ENCODE measurements at places on chromosomes 12 and 14.

DNA sequence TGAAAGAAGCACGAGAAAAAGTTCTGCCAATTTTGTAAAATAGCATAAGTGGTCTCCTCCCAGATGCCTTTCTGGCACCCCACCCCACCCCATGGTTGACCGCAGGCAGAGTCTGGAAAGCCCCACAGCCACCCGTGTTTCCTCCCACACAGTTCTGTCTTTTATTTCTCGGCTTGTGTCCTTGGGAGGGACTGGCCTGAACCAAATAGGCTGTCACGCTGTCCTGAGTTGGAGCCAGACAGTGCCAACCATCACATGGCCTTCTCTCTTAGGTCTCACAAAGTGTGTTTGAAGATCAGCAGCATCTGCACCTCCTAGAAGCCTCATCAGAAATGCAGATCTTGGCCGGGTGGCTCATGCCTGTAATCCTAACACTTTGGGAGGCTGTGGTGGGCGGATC is 10.2 kb upstream of the LTA4H start:
- DNase-seq, result no peak

GRCh38 chr12:127400221-127400620 is 866.7 kb upstream of the TMEM132C start:
- DNase-seq, result no peak

GRCh38 chr12:104930388-104931326 is 27.4 kb downstream of the SLC41A2 start:
- DNase-seq, result no peak

DNA sequence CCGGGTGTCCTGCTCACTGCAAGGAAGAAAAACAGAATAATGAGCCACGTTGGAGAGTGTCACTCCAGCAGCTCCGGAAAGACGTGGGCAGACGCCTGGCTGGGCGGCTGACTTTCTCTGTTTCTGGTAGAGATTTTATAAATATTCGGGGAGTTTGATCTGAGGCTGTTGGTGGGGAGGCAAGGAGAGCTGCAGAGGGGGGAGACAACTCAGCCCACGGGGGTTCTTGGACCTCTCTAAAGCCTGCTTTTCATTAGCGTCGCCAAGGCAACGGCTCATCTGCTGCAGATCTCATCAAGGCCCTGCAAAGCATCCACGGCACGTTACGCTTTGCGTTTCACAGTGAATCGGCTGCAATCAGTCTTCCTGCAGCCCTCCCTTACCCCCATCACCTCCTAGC is 207.2 kb downstream of the ZFP36L1 start:
- peak; percentile 93 for DNase-seq

- DNase-seq, result no peak
These were observed 18.0 kb downstream of the BCL2L14 start for GRCh38 chr12:12088761-12089160.

- no peak for DNase-seq
These were observed 93.2 kb downstream of the FBXW8 start for GRCh38 chr12:117003883-117004404.

DNA sequence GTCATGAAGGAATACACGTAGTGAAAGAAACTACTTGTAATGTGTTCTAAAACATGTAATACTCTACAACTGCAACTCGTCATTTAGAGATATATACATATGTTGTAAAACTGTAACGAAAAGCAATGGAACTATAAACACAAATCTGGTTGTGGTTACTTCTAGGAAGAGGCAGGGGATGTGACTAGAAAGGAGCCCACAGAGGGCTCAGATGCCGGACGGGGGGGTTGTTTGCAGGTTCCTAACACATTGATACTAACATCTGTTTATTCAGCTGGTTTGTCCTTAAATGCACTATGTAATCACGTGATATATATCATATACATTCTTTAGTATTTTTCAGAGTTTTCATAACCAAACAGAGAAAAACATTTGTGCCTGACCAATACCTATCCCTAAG is 16.1 kb upstream of the ANHX start:
- DNase-seq, result no peak

GRCh38 chr12:24256684-24257083 is 307.2 kb upstream of the SOX5 start:
- no peak for DNase-seq

- no peak for DNase-seq
These were observed 114.1 kb downstream of the CCDC60 start for GRCh38 chr12:119448611-119449131.

GRCh38 chr12:123973552-123974341 is 732 bp downstream of the ZNF664 start:
- peak; percentile 45 for DNase-seq

DNA sequence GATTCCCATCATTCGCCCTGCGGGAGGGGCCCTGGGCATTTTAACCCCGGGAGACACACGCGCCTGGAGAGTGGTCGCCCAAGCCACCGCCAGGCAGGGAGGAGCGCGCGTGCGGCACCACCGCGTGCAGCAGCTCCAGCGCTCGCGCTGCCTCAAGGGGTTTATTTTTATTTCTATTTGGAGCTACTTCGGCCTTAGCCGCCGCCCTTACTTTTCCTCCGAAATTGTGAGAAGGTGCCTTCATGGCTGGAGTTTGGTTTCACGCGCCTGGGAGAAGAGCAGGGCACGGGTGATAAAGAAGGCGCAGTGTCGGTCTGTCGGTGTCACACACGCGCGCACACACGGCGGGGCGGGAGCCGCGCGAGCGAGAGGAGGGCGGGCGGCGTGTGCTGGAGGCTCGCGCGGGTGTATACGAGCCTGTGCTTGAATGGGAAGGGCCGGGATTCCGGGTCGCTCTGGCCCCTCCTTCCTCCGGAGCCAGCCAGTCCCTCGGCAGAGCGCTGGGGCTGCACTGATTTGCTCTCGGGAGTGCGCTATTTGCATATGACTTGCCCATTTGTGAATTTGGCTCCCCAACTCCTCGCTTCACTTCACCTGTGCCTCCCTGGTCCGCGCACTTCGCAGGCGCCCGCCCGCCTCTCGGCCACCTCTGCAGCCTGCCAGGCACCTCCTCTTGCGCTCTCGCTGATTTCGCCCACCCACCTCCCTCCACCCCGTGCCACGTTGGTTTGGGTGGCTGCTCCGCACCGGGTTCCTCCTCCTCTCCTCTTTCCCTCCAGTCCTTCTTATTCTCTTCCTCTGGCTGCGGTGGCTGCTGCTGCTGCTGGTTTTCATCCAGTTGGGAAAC is 932.3 kb downstream of the DIO2 start:
- DNase-seq, result peak; percentile 89

DNA sequence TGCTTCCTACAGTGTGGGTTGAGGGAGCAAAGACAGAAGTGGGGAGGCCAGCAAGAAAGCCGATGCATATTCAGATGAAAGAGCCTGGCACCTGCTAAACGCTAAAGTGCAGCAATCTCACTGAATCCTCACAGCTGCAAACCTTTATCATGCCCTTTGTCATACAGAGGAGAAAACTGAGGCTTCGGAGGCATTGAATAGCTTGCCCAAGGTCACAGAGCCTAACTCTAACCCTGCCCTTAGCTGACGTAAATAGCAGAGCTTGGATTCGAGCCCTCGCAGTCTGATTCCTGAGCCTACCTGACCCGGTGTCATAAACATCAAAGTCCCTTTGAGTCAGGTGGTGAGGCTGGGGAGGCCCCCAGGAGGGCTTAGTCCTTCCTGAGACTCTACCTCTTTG is 54.9 kb downstream of the CMKLR1 start:
- DNase-seq, result no peak

- DNase-seq, result no peak
These were observed 2.5 kb downstream of the IFI27 start for GRCh38 chr14:94113073-94113472.

- peak; percentile 35 for DNase-seq
These were observed 225.5 kb downstream of the EPS8 start for GRCh38 chr12:15563663-15564062.

GRCh38 chr14:71319666-71320065 is 412.4 kb downstream of the PCNX1 start:
- no peak for DNase-seq

DNA sequence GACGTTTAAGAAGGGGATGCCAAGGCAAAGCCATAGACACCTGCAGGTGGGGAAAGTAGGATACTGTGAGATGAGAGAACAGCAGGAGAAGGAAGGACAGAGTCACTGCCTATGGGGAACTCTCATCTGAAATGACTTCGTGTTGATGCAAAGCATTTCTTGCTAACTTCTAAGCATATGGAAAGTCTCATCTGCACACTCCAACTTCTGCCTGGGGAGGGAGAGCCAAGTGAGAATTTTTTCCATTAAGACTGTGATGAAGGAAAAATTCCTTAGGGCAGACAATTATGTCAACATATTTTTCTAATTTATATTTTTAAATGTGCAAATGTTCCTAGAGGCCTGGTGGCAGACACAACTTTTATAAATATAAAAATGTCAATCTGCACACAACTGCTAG is 115.3 kb downstream of the IPO8 start:
- no peak for DNase-seq

- DNase-seq, result no peak
These were observed 15.5 kb upstream of the PAPOLA start for GRCh38 chr14:96486705-96487104.

DNA sequence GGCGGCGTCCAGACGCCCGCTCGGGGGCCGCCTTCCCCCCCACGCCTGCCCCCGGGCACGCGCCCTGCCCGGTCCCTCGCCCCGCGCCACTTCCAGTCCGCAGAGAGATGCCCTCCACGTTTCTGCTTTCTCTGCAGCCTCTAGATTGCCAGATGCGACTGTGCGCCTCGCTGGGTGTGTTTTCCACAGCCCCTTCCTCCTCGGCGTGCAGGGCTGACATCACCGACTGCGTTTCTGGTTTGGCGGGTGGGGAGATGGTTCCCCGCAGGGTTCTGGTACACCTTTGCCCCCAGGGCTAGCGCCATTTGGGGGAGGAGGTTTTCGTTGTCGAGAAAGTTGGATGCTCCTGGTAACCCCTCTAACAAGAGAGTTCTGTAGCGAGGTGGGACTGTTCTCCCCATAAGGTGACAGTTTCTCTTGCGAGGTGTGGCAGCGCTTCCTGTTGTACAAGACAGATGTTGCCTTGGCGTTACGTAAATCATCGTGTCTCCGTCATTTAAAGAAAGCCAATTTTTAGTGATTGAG is 1.5 kb downstream of the CALM1 start:
- DNase-seq, result peak; percentile 64

DNA sequence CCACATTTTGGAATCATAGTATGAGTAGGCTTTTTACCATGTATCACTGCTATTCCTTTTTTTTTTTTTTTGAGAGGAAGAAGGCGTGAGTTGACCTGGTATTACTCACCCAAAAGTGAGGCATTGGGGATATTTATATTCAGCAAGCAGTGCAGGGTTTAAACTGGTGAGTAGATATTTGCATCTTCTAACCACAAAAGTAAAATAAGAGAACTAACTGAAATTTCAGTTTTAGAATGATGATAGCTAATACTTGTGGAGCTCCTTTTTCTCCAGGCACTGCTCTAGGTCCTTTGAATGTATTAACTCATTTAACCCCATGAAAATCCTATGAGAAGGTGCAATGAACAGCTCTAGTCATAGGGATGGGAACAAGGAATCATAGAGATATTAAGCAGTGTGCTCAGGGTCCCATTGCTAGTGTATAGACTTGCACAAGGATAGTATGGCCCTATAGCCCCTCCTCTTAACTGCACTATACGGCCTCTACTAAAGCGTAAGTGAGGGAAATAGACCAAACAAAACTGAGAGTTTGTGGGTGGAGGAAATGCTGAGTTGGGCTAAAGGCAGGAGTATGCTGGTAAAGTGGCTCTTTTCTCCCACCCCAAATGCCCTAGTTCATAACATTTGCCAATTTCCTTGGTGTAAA is 104.3 kb upstream of the MAX start:
- no peak for DNase-seq

DNA sequence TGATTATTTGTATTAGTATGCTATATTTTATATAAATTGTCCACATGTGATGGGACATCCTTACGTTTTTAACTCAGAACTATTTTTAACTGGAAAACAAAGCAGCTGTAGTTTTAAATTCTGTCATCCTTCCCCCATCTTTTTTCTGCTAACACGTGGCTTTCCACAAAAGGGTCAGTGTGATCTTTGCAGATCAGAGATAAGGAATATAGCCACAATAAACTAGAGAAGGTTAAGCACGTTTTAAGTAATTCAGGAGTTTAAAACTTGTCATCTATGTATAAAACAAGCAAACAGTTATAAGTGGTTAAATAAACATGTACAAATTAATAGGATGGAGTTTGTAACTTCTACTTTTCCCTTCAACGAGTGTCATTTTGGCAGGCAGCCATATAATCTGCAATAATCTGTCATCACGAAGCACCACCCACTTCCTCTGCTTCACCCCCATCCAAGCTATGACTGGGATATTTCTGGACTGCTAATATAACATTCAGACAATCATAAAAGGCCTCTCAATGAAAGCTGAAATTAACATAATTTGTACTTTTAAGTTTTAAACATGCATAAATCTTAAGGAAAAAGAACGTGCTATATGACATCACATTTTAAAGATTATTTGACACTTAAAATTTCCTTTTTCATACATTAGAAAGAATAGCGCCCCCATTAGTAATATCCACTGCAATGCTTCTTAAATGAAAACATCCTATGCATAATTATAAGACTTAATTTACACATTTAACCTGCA is 15.3 kb downstream of the TAOK3 start:
- DNase-seq, result no peak

- peak; percentile 27 for DNase-seq
These were observed 129.0 kb downstream of the ASCL4 start for GRCh38 chr12:107903341-107904061.

- DNase-seq, result no peak
These were observed 5.4 kb downstream of the SERPINA1 start for GRCh38 chr14:94382716-94383596.

DNA sequence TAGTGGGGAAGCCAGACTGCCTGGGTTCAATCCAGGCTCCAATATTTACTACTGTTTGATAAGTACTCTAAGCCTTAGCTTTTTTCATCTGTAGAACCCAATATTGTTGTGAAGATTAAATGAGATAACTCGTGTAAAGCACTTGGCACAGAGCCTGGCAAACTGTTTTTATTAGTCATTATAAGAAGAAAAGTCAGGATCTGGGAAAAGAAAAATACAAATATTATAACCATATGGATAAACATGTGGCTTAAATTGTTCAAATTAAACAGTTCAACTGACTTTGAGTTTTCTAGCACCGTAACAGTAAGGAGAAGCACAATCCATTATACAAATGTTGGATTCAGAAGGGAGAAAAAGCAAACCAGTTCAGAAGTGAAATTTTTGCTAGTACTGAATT is 22.0 kb upstream of the CDK17 start:
- no peak for DNase-seq

DNA sequence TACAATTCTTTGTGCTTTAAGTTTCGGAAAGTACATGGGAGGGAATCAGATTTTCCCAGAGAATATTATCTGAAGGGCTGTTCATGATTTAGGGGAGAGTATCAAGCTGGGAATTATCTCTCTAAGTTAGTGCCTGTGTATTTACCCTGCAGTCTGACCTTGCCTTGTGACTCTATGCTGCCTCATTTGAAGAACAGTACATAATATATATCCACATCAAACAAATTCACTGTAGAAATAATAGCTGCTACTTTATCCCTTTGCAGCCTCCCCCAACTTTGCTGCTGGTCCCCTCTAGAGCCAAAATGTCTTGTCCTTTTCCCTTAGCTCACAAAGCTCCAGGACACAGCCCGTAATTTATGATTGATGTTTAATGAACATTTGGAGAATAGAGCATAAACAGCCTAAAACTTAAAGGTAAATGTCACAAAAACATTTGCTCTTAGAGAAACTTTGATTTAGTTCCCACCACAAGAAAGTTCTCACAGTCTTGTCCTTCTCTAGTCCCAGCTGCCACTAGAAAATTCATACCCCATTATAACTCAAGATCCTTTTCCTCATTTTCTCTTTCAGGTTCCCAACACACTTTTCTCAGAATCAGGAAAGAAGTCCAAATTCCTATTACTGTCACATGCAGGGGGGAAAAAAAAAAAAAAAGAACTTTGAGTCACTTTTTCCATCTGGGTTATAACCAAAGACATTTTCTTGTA is 1009.6 kb downstream of the FLRT2 start:
- no peak for DNase-seq

- DNase-seq, result peak; percentile 80
These were observed 17.9 kb upstream of the TDRD9 start for GRCh38 chr14:103910262-103910935.

Data from right hindlimb (tissue), 1 donor.